Effector CD4-positive, alpha-beta T cell (primary cell): ENCODE measurements at places on chromosomes 7 and 10.

DNA sequence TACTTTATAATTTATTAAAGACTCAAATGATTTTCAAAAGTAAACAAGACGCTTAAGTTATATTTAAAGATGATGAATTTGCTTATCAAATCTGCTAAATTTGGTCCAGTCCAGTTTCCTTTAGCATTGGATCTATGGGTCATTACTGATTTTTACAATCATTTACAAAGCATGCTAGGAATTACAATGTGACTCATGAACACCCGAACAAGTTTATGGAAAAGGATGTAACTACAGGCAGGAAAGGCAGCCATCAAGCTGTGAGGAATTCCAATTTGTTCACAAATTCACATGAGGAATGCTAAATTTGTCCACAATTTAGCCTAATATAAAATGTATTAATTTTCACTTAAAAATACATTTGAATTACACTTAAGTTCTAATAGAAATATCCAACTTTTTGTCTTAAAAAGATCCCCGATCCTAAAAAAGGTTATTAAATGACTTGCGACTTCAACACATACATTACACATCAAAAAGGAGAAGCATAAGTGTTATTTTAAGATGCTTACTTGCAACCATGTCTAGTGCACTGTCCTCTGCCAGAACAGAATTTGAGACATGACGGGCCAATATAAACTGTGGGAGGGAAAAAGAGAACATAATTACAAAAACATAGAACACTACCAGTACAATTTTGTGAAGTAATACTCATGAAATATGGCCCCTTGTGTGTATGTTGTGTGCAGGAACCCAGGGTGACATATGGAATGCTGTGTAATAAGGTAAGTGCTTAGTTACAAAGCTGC lies 194.2 kb upstream of the SLC26A5 start:
- no peak for DNase-seq

DNA sequence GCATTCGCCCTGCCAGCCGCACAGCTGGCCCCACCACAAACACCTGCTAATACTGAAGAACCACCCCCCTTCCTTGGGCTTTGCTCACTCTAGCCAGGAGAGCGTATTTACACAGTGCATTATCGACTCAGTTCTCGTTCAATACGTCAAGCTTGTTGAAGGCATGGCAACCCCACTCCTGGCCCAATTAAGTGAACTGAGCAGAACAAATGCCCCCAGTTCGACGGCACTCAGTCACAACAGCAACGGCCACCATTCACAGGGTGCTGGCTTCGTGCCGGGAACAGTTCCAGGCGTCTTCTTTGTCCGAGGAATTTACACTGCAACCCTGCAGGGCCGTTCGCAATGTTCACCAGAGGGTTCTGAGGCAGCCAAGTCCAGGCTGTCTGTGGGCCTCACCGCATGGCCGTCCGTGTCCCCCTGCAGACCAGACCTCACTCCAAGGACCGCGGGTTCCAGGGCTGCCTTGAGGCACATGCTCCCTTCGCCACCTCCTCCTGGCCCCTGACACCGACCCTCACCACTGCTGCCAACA lies 175.3 kb downstream of the DIP2C start:
- no peak for DNase-seq

DNA sequence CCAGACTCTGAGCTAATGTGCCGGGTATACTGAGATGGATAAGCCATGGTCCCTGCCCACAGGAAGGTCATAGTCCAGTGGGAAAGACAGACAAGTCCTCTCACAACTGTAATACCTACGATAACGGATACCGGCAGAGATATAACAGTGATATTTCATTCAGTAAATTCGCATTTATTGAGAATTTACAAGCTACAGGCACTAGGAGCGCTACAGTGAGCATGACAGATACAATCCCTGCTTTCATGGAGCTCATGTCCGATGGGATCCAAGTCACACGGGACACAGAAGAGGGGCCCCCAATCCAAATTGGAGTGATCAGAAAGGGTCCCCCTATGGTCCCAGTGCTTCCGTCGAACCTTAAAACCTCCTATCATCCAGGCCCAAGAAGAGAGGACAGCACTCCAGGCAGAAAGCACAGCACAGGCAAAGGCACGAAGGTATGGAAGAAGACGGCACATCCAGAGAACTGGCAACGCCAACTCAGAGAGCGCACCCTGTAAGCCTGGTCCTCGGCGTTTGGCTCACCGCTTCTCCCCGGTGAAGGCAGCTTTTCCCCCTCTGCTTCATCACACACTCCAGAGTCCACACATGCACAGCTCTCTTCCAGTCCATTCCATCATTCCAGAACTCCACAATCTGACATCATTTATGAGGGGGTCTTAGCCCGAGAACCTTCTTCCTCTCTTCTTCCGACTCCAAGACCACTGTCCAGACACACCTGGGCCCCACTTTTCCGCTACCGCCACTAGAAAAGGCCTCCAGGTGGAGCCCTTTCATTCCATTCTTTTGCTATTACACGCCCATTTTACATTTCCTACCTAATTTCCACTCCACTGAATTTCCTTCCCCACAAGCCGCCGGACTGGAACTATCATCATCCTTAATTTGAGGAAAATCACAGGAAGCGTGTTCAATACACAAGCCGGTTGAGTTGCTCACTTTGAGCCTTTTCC lies 47.8 kb upstream of the NKX2-3 start:
- no peak for DNase-seq

DNA sequence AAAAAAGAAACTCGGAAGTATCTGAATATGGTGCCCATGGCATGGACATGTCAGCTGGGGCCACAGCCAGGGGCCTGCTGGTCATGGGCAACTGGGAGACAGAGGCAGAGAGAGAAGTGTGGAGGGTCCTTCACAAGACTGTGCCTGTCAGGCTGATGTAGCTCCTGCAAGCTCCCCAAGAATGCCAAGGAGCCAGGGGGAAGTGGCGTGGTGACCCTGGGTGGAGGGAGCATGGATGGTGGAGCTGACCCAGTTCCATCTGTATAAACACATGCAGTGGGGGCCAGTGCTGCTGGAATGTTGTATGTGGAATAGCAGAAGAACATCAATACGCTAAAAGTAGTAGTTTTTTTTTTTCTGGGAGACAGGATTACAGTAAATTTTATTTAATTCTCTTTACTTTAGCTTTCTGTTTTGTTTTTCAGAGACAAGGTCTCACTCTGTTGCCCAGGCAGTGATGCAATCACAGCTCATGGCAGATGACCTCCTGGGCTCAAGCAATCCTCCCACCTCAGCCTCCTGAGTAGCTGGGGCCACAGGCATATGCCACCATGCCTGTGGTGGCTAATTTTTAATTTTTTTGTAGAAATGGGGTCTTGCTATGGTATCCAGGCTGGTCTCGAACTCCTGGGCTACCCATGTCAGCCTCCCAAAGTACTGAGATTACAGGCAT lies 10.5 kb upstream of the ZMIZ2 start:
- no peak for DNase-seq
